HT1080 (cell line): ENCODE measurements at places on chromosomes 3 and 15. TPM values are rescaled to one million over a fixed set of nuclear protein-coding genes. Genes with fewer than 3 reads are reported as not detected.

COL8A1 gene
- 5.3 and 5.6 TPM in 2 replicates for total RNA-seq

- DNase-seq = no peak
Observed at GRCh38 chr15:90159213-90159612, 41.9 kb upstream of the SEMA4B start.

GRCh38 chr3:156632601-156633000 is 41.8 kb upstream of the TIPARP start:
- no peak for DNase-seq

- no peak for DNase-seq
Observed at GRCh38 chr3:104520228-104520655, 846.5 kb upstream of the ALCAM start.

- DNase-seq = no peak
Observed at GRCh38 chr3:149472030-149472797, 2.3 kb upstream of the TM4SF4 start.

- peak; percentile 22 for DNase-seq
Observed at GRCh38 chr15:68524753-68525584, 53.8 kb upstream of the CORO2B start.

DNA sequence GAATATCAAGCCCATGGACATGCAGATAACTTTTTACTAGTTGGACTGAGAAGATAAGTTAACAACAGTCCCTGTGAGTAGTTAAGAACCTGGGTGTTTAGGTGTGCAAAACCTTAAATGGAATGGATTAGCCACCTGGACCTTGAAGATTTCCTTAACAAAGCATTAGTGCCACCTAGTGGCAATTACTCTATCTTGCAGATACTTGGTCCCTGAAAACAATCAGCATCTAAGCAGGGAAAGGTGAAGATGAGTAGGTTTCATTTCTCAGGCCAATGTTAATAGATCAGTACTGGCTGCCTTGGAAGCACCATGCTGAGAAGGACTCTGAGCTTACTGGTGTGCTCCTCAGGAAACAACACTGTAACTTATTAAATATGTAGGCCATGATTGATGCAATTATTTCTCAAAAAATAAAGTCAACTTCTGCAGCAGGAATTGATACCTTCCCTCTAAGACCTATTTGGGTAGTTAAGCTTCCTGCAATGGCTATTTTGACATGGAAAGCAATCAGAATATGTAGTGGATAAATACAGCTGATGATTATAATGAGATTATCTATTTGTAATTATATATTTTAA is 329.4 kb downstream of the TBC1D5 start:
- DNase-seq = peak; percentile 50

DNA sequence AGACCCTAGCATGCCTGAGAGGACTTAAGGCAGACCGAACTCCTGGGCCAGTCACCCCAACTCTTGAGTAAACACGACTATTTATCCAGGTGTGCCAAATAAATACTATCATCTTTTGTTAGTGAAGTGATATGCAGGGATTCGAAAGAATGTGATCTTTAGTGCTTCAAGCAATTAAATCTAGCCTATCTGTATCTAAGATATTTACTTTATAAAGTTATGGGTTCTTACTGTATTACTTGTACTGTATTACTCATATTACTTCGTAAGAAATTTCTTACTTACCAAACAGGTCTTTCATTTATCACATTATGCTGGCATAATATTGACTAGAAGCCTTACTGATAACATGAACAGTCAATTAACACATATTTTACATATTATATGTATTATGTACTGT is 211.6 kb upstream of the NECTIN3 start:
- DNase-seq = no peak
